ENCODE measurements at places on chromosomes 4 and X.

- no peak for DNase-seq
Observed at GRCh38 chr4:41943506-41943905, 8.3 kb downstream of the TMEM33 start.

DNA sequence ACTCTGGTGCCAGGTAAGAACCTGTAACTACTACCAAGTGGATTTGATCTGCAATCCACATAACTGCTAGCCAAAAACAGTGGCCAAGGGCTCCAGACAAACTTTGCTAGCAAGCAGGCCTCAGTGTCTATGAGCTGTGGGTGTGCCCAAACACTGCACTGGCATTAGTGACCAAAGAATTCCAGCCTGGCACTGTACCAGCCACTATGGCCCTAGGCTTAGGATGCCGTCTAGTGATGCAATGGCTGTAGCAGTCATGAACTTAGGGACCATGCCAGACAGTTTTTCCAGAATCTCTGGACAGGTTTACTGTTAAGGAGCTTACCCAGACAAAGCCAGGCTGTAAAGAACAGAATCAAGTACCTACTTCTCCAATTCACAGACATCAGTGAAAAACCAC is 33.7 kb upstream of the PRR27 start:
- DNase-seq: peak; percentile 33

DNA sequence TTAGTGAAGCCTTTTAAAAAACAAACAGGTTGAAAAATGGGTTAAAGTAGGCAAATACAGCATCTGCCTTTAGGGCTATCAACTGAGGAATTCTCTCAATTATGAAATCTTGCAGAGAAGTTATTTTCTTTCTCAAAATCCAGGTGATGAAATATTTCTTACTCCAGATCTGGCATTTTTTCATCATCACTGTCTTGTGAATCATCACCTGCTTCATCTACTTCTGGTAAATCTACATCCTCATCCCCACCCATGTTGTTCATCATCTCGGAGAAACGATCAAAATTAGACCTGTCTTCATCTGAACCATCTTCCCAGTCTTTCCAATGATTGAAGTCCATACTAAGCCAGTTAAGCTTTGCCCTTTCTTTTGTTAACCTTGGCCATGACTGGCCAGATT is 33.3 kb upstream of the HPF1 start:
- DNase-seq: no peak

GRCh38 chrX:70505451-70505841 is 60.8 kb downstream of the DLG3 start:
- DNase-seq: no peak

DNA sequence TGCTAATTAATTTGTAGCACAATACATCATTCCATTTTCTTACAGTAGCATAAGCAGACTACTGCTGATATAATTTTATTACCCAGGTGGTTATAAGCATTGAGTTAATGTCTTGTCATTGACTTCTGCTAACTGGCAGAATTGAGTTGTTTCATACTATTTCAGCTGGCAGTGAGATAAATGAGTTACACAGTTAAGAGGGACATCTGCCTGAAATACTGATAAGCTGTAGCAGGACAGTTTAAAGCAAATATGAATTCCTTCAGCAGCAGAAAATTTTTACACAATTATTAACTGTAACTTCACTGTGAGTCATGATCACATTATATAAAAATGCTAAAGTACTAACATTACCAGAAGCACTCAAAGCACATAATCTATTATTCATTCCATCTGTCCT is 326.8 kb downstream of the INPP4B start:
- DNase-seq: no peak

GRCh38 chr4:82124365-82124764 is 249.4 kb downstream of the HNRNPD start:
- DNase-seq: no peak

- DNase-seq: no peak
Observed at GRCh38 chr4:67576538-67576937, 18.0 kb downstream of the STAP1 start.

GRCh38 chrX:101417190-101417589 is 9.2 kb downstream of the HNRNPH2 start:
- no peak for DNase-seq

DNA sequence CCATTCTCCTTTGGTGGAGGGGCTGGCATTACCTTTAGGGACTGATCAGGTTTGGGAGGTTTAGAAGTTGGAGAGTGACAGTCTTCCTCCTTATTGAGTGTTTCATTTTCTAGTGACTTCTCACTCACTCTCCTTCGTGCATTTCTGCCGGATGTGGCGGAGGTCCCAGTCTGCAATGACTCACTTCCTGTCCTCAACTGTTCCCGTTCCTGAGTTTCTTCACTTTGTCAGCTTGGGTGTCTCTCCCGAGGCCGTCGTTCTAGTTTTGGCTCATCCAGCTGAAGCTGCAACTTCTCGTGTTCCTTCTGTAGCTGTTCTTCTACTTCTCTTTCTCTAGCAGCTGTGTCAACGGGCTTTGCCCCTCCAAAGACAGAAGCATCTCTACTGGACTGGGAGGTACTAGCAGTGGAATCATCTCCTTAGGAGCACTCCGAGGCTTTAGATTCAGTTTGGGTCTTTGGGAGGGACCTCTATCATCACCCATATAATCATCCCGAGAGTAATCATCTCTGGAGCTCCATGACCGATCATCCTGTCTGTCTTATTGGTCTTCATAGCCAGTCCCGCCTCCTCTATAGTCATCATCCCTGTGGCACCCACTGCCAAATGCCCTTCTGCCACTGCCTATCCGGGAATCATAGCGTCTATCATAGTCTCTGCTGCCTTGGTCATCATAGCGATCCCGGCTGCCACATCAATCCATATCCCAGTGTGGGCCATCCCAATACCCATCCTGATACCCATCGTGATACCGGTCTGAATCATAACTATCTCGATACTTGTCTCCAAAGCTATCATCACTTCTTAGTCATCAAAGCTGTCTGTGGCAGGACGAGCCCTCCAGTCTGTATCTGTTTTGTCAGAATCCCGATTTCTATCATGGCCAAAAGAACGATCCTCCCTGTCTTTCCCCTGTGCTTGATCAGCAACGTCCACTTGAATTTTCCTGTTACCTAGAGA is 35.3 kb upstream of the VSIG4 start:
- no peak for DNase-seq

GRCh38 chr4:153705743-153706468 is 21.8 kb downstream of the TLR2 start:
- no peak for DNase-seq

GRCh38 chrX:22526339-22526738 is 253.6 kb downstream of the CBLL2 start:
- no peak for DNase-seq

DNA sequence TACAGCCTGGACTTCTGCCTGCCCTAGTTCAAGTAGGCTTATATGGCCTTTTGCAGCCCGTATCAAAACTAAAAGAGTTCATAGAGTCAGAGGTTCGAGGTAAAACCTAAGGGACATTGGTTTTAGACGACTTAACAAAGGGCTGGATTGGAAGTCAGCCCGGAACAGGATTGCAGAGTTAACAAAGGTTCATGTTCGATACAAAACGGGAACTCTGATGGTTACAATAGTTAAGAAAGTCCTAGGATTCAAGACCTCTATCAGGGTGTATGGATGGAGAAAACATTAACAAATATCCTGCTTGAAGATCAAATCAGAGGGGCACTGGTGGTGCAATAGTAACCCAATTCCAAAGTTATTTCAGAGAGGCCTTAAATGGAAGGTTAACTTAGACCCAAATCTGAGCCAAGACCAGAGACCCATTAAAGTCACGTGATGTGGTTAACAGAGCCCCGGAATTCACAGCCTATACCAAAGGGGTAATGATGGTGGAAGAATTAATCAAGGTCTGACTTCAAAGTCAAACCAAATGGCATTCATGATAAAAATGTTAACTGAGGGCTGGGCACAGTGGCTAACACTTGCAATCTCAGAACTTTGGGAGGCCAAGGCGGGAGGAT is 656 bp upstream of the ZNF630 start:
- no peak for DNase-seq

- no peak for DNase-seq
Observed at GRCh38 chrX:9739130-9739529, 26.5 kb downstream of the GPR143 start.

DNA sequence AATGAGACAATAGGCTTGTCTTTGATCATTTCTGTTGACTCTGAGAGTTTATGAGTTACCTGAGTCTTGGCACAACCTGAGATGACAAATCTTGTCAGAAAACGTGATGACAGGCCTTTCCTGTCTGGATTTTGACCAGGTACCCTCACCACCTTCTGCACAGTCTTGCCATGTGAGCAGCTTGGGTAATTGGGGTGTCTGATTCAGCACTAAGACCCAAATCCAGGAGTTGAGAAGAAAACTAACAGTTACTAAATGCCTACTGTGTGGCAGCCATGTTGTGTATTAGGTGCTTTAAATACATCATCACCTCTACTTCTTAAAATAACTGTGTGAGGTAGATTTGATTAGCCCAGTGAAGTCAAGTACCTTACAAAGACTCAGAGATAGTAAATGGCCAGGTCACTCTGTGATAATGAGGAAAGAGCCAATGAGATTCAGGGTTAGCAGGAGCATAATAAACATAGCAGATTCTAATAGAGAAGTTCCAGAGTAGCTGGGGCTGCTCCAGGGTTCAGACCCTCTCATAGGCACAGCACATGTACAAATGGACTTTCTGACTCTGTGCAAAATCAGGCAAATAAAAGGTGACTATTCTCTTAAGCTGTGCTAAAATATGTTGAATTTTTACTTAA is 2.8 kb downstream of the EREG start:
- no peak for DNase-seq

DNA sequence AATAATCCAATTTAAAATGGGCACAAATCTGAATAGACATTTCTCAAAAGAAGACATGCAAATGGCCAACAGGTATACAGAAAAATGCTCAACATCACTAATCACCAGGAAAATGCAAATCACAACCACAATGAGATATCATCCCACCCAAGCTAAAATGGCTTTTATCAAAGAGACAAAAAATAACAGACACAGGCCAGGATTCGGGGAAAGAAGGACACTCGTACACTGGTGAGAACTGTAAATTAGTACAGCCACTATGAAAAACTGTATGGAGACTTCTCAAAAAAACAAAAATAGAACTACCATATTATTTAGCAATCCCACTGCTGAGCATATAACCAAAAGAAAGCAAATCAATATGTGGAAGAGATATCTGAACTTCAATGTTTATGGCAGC is 8.5 kb downstream of the SPP1 start:
- DNase-seq: no peak

GRCh38 chrX:132671229-132671641 is 182.4 kb upstream of the MBNL3 start:
- no peak for DNase-seq

GRCh38 chrX:118971552-118971951 is 2.9 kb upstream of the LONRF3 start:
- no peak for DNase-seq

DNA sequence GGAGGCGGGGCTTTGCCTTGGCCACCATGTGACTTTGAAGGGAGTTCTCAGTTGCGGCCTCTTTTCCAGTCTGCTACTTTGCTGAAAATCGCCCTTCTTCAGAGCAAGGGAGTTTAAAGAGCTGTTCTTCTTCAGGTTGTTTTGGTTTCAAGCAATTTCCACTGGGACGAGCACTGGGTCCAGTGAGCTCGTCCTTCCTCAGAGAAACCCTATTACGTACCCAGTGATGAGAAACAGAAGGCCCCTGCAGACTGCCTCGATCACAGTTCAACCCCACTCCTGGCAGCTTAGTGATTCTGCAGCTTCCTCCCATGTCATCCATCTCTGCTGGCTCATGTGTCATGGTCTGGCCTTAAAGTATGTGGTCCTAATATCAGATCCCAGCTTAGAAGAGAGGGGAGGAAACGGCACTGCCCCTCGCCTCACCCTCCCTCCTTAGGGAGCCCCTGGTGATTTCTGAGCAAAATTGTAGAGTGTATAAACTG is 7.8 kb upstream of the FAM149A start:
- DNase-seq: no peak

DNA sequence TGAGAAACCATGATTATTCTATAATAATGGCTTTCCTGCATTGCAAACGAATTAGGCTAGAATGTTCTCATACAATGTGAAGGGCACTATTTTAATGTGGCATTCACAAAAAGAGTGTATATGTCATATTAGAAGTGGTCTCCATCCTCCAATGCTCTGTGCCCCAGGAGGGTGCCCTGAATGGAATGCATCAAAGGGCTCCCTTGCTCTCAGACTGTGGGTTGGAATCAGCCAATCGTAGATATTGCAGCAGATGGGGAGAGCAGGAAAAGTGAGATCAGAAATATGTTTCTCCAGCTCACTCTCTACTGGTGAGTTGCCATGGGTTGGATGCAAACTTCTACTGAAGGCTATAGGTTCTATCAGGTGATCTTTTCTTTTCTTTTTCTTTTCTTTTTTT is 11.9 kb upstream of the NSUN7 start:
- DNase-seq: no peak

DNA sequence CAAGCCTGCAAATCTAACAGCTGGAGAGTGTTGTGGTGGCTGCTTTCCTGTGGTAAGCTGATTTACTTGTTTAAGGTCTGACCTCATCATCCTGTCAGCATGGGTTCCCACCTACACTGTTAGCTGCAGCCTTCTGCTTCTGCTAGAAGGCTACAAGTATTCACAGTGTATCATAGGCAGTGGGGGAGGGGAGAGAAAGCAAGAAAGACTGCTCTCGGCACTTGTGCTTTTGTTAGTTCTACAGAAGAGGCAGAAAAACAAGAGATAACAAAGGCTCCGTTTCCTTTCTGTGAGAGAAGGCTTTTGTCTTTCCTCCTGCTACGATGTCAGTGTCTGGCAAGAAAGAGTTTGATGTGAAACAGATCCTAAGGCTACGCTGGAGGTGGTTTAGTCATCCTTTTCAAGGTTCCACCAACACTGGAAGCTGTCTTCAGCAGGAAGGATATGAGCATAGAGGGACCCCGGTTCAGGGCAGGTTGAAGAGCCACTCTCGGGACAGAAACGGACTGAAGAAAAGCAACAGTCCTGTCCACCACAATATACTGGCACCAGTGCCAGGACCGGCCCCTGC is at the start of gene KLHL4:
TSS of gene KLHL4 (plus strand) at position 232 of the 571 bp plus-strand sequence. CDS start at position 324, 92 bp downstream.
- no peak for DNase-seq

- DNase-seq: no peak
Observed at GRCh38 chr4:144179152-144179739, 38.7 kb upstream of the GYPA start.

- peak; percentile 20 for DNase-seq
Observed at GRCh38 chr4:183532821-183533220, 28.0 kb downstream of the ING2 start.

DNA sequence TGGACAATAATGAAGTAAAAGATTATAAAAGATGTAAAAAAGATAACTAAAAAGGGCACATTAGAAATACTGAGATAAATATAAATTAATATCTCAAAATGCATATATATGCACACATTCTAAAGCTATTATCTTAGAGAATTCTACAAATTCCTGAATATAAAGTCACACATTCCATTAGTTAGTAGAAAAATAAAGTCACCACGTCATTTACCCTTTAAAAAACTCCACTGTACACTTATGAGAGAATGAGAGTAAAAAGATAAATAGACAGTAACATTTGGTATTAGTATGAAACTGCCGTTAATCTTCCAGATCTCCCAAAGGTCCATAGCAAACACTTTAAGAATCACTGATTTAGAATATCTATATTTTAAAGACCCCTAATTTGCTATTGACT is 67.2 kb upstream of the IL15 start:
- no peak for DNase-seq

- DNase-seq: no peak
Observed at GRCh38 chr4:71773004-71773403, 10.9 kb downstream of the GC start.

GRCh38 chrX:65528705-65529340 is 5.8 kb downstream of the LAS1L start:
- DNase-seq: no peak

- DNase-seq: no peak
Observed at GRCh38 chr4:147855571-147856009, 123.7 kb downstream of the ARHGAP10 start.

All from retinal pigment epithelial cell (primary cell).